Left renal pelvis (tissue), 4 donors: ENCODE measurements at places on chromosomes 3 and 15.

DNA sequence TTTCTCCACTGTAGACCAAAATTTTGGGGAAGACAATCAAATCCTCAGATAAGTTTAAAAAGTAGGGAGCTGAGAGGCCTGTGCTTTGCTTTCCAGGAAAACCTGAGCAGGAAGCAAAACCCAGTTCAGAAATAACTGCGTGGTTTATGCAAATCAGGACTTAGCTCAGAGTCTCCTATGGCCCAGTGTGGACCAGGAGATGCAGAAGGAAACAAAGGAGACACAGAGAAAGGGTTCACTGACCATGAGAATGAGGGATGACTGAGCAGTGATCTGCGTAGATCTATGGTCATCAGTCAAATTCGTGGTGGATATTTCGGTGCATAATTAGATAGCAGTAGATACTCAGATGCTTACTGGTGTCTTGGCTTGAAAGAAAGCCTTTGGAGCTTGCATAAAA lies 196.6 kb downstream of the TPRG1 start:
- no peak for DNase-seq

GRCh38 chr15:50140983-50141382 lies 21.9 kb upstream of the ATP8B4 start:
- DNase-seq: no peak

DNA sequence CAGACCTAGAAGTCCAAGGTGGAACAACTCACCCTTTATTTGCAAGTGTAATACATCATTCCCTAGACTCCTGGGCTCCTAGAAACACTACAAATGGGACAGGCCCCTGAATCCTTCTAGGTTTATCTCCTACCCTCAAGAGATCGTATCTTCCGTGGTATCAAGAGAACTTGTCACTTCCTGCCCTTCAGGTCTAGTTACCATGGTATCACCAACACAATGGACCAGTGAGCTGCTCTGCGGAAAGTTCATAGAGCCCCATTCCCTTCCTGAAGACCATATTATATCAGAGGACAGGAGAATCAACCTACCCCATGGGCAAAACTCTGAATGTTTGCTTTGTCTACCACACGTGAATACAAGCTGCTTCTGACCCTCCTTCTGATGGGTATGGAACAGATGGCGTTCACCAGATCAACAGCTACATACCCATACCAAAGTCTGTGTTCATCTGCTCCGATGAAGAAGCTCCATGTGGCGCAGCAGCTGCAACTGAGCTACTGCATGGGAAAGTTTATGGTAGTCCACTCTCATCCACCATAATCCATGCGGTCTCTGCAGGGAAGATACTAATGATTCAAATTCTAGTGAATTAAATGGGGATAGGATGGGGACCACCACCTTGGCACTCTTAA lies 84.6 kb upstream of the KLF13 start:
- no peak for DNase-seq

DNA sequence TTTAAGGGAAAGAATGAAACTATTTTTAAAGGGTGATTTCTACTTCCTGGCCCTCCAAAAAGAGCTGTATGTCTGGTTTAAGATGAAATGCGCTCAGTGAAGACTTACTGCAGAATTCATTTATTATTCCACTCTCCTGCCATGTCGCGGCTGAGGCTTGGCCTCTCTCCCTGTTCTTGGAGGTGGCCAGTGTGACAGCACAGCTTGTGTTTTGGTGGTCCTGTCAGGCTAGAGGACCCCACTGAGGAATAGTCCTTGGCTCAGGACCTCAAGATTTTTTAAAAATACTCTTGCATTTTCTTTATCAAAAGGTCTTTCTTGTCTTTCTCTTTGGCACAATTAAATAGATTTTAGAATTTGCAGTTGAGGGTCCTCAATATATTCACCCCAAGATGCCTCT lies 384.4 kb downstream of the LRTM1 start:
- no peak for DNase-seq

DNA sequence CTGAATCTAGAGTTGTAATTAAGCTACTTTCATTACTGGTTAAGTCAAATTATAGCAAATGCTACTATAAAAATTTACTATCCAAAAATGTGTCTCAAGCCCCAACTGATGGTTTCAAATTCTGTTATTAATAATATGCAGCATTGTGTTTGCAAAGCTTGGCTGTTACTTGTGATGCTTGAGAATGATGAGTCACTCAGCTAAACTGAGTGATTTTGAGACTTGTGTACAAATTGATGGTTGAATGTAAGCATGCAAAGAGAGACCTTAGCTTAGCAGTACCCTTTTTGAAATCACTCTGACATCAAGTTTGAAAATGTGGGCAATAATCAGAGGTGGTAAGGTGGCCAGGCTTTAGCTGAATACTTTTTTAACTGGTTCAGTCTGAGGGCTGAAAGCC lies 27.6 kb downstream of the OPA1 start:
- no peak for DNase-seq

GRCh38 chr15:90358124-90359033 lies 6.3 kb downstream of the ZNF774 start:
- no peak for DNase-seq

DNA sequence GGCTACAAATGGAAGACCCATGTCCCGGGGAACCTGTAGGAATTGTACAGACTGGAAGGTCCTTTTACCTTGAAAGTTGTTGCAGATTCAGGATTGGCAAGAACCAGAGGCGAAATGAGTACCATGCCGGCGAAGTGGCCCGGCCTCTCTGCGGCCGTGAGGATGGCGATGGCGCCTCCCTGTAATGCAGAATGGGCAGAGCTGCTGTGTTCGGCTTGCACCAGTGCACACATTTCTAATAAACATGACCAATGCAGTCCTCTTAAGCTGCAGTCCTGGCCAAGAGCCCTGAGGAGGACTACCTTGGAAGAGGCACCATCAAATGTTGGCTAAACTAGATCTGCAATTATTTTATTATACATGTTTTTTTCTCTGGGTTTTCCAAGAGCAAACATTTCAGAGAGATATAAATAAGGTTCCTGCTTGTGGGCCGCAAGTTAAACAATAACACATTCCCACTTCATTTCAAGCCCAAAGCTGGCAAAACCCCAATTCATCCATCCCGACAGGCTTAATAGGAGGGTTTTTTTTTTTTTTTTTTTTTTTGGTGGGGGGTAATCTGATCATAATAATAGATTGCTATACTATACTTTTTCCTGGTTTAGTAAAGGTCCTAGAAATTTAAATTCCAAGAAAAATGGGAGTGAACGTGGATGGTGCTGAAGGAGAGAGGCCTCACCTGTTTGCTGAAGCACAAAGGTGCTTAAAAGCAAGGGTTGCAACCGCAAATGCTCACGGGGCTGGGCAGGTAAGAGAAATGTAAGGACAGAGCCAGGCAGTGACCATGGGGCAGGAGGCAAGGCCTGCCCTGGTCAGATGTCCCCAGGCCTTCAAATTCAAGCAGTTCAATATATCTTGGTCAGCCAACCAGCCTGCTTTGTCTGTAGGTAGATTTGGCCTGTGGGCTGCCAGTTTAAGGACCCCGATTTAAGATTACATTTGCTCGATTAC lies 48.5 kb downstream of the ABTB1 start:
- DNase-seq: no peak

- no peak for DNase-seq
These were observed 30.6 kb downstream of the CRTAP start for GRCh38 chr3:33144433-33144832.

- no peak for DNase-seq
These were observed 4.5 kb upstream of the SCG5 start for GRCh38 chr15:32636908-32637567.

- no peak for DNase-seq
These were observed 693 bp downstream of the DISP2 start for GRCh38 chr15:40358471-40359353.

- no peak for DNase-seq
These were observed 154.5 kb downstream of the FOXP1 start for GRCh38 chr3:71428841-71429596.

GRCh38 chr3:196514913-196515621 lies at the start of gene SMCO1:
SMCO1 (minus strand) TSS chr3:196515346; CDS start chr3:196515209, 137 bp downstream.
- no peak for DNase-seq

GRCh38 chr3:142930463-142930862 lies 33.0 kb downstream of the PAQR9 start:
- DNase-seq: no peak

DNA sequence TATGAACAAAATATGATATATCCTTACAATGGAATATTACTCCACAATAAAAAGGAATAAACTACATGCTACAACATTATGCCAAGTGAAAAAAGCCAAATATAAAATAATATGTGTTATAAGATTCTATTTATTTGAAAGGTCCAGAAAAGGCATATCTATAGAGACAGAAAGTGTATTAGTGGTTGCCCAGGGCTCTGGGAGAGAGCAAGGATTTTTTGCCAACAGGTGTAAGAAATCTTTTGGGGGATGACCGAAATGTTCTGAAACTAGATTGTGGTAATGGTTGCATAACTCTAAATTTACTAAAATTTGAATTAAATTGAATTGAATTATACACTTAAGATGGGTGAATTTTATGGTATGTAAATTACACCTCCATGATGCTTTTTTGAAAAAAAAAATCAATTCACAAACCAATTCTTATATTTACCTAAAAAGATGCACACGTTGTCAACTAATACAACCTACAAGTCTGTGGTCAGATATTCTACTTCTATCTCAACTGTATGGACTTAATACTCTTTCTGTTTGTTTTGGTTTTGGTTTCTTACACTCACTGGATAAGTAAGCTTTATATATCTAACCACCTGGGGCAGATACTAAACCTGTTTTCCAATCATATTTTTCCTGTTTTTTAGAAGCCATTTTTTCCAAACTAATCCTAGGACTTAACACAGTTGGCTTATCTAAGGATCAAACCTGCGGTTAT lies 75.8 kb downstream of the FBN1 start:
- no peak for DNase-seq

DNA sequence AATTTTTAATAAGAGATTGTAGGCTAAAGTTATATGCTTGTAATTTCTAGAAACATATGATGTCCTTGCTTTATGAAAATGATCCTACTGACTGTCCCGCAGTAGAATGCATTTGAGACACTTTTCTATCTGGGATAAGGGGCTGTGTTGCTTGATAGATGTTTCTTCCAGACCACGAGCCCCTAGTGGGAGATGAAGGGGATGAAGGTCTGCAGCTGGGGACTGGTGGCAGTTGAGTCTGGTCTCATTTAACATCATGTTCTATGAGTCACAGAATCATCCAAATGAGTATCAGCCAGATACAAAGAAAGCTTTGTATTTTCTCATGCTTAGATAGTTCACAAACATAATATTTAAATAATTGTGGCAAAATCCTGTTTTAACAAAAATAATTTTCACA lies 84.3 kb upstream of the PRTG start:
- no peak for DNase-seq

- no peak for DNase-seq
These were observed 448.9 kb upstream of the DPH6 start for GRCh38 chr15:35994876-35995275.
